ENCODE measurements at places on chromosomes 3 and 15.
A peak's percentile ranks its signal among the peaks of the same experiment; 100 is the strongest.

DNA sequence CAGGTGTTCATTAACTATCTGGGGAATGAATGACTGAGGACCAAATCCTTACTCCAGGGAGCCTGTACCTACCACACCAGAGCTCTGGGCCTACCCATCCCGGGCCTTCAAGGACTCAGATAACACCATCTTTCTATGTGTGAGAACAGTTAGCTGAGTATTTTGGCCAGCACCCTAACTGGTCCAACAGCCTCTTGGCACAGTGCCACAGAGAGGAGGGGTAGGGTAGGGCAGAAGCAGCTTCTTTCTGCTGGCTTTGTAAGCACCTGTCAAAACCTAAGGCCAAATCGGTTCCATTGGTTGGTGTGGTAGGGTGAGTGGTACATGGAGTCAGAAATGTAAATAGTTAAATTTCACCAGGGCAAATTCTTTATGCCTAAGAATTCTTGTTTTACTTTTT is 26.7 kb downstream of the ISL2 start:
- DNase-seq = no peak

DNA sequence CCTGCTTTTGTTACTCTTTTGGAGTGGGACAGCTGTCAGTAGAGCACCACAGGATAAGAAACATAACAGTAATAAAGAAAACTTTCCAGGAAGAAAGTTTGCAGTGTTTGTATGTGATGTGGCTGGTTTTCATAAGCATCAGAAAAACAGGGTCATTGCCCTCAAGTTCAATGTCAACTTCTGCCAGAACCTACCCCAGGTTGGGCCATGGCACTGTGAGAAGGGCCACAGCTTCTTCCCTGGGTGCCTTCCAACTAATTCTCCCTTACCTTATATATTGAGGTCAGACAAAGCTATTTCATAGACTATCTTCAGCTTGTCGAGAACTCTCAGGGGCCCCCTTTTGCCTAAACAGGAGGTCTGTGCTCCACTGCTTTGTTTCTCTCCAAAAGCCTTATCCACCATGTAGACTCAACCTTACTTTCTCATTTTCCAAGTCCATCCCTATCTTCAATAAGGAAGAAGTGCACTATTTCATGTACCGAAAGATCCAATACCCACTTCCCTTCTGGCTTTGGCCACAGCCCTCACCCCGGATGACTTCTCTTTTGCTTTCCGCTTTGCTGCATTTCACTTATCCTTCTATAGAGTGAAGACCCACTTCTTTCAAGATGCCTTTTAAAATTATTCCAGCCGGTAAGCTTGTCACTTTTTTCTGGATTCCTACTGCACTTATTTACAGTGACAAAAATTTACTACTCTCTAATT is 38.2 kb upstream of the PLCL2 start:
- DNase-seq = no peak

DNA sequence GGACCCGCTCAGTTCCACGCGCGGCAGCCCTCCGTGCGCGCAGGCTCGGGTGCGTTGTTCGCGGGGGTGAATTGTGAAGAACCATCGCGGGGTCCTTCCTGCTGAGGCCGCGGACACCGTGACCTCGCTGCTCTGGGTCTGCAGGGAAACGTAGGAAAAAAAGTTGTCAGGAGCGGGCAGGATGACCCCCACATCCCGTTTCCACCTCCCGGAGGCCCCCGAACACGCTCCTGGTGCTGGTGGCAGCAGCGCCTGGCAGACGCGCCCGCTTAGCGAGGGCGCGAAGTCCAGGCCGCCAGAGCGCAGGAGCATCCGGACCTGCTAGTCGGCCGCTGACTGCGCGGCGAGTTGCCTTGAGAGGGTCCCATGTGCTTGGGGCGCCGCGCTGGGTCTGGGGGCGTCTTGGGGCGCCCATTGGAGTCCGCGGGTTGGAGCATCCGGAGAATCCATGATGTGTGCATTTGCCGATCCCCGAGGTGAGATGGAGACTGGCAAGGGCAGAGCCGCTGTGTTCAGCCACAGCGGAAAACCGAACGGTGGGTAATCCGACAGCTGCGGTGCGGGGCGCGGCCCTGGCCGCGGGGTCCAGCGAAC is 520 bp downstream of the GREM1 start:
- DNase-seq = no peak

- no peak for DNase-seq
Observed at GRCh38 chr15:100958326-100959065, 39.3 kb downstream of the LRRK1 start.

DNA sequence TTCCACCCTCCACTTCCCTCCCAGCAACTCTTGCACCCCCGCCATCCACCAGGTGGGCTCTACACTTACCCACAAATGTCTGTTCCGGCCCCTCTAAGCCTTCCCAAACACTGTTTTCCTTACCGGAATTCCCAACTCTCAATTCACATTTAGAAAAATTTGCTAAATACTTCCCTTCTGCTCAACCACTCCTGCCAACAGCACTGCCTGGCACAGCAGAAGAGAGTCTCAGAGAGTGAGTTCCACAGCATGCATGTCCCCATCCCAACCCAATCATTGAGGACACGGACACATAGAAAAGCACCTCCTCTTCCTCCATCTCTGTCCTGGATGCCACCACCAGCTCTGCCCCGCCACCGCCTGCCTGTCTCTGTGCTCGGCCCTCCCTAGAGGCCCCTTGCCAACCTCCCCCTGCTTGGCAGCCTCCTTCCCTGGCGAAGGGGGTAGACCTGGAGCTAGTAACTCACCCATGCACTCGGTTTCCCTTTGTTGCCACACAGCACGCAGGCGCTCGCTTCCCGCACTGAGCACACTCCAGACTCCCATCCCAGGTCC is 66.2 kb upstream of the SLC6A1 start:
- DNase-seq = no peak

DNA sequence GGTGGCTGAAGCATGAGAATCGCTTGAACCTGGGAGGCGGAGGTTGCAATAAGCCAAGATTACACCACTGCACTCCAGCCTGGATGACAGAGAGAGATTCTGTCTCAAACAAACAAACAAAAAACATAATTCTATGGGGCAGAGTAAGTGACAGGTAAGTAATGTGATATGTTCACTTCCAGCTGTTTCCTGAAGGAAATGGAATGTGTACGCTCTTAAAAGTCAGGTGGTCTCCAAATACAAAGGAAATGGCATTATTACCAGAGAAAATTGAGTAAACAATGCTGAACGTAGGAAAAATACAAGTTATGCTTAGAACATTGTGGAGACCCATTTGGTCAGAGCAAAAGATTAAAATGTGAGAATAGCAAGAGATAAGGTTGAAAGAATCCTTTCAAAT is 278.5 kb downstream of the SCAPER start:
- no peak for DNase-seq

GRCh38 chr15:36938131-36938530 is 162.2 kb downstream of the MEIS2 start:
- no peak for DNase-seq

- DNase-seq = no peak
Observed at GRCh38 chr3:188979669-188980310, 192.0 kb upstream of the TPRG1 start.

DNA sequence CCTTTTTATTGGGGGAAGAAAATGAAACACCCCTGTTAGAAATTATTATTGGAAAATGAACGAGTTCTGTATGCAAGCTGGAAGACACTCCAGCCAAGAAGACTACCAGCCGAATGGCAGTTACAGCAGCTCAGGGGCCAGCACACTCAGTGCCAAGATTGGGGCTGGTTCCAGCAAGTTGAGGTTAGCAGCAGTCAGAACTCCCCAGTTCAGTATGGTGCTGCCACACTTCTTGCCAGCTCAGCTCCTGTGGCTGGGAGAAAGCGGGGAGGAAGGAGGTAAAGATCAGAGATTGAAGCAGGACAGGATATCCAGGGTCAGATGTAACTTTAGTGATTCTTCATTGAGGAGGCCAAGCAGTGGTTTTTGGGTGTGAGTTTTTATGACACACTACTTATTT is 280.2 kb upstream of the NR2E3 start:
- DNase-seq = no peak

- DNase-seq = no peak
Observed at GRCh38 chr15:63843901-63844317, 10.2 kb upstream of the HERC1 start.

DNA sequence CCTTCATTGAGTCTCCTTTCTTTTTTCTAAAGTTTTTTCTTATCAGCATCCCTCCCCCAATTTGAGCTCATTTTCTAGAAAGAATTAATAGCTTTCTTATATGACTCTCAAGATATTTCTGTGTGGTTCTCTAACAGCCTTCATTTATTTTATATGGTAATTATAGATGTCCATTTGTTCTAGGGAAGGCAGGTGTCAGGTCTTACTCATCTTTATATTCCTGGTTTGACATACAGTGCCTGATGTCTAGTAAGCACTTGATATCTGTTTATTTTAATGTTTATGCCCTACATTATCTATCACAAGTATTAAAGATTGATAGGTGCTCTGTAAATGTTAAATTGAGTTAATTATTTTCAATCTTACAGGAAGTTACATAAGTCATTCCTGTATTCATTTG is 426.7 kb upstream of the TPRG1 start:
- DNase-seq = no peak

- DNase-seq = no peak
Observed at GRCh38 chr15:89556413-89557262, 18.6 kb upstream of the TICRR start.

GRCh38 chr15:31158858-31159569 is 57.5 kb upstream of the TRPM1 start:
- DNase-seq = no peak

GRCh38 chr15:68442041-68442440 is 10.1 kb upstream of the ITGA11 start:
- DNase-seq = no peak

DNA sequence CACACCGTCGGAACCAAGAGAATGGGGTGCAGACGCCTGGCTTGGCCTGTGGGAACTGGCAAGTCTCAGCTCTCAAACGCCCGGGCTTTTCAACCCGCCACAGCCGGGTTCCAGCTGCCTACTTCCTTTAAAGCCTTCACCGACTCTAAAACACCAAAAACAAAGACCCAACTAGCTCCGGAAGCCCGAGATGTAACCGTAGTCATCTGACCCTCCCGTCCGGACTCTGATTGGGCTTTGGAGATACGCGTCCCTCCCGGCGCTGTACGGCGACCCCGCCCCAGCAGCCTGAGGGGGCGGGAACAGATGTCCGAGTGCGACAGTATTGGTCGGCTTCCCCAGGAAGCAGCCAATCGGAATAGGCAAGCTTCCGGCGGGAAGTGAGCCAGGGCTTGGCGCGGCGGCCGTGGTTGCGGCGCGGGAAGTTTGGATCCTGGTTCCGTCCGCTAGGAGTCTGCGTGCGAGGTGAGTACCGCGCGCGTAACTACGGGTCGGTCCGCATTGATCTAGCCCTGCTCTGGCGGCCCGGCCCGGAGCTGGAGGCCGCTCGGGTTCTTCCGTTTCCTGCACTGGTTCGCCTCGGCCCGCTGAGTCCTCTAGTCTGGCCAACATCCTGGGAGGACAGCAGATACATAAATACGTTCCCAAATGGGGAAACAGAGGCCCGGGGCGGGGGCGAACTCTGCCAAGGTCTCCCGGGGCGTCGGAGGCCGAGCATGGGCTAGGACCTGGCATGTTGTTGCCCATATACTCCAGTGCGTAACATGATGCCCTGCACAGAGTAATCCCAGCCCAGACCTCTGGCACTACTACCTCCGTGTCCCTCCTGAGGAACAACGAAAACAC is at the start of gene BLM:
Gene BLM, plus strand, starts transcription at position 371 of the 846 bp plus-strand sequence. CDS start 30,047 bp downstream, outside the sequence.
- DNase-seq = peak; percentile 83

GRCh38 chr15:48367483-48367882 is 36.3 kb downstream of the DUT start:
- no peak for DNase-seq

GRCh38 chr3:130946882-130947281 is 53.0 kb downstream of the ATP2C1 start:
- DNase-seq = no peak

DNA sequence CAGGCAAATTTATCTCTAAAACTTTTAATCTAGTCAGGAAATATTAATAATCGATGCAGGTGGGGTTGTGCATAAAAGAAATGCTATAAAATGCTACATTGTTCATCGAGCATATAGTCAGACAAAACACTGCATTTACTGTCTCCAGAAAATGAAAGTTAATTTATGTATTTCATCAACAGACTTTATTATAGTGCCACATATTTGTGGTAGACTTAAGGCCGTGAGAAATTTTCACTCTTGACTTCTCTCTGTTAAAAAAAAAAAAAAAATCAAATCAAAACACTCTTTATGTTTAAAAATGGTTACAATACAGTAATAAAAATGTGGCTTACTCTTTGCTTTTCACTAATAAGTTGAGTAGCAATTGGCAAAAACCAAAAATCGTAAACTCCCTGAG is 67.4 kb downstream of the RBMS3 start:
- no peak for DNase-seq

DNA sequence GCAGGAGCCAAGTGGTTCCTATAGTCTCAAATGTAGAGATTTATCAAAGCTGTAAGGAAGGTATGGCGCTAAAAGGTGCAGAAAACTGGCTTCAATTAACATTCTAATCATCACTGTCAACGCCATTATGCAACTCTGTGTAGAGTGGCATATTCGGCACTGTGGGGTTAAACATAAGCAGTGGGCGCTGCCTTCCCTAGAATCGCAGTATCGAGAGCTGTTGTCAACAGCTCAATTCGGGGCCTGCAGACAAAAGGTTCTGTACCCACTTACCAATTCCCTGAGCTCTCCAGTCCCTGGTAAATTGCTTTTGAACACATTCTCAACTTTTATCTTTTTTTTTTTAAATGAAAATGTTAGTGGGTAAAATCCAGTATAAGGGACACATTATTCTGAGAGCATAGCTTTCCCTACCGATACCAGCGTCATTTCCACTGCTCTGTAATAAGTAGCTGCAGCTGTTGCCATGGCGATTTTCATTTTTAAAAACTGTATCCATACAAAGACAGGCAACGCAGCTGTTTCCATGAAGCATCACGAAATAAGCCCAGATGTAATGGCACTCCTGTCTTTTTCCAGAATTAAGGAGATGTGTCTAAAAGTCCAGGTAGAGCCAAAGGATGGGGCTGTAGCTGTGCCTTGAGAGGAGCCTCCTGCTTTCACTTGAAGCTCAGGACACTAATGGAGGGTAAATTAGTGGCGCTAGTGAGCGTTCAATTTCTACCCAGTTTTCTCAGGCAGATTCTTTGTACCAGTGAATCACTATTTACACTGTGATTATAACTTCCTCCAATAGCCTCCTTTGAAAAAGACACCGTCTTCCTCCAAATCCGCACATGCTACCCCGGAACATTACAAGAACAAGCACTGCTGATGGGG is 250.3 kb downstream of the SLC9A9 start:
- no peak for DNase-seq

DNA sequence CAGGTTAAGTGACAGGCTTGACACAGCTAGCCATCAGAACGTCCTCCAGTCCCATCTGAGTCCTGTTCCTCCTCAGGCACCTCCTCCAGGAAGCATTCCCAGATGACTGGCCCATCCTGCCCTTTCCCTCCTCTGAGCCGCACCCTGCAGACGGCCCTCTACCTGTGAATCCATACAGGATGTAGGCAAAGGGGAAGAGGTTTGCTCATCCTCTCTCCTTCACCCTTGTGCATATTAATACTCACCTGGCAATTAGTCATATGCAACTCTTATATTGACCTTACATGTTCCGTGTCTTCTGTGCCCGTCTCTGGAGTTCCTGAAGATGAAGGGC is 61.9 kb downstream of the SMAD3 start:
- no peak for DNase-seq
